Cerebellum (tissue), 4 donors: ENCODE measurements at places on chromosomes 6 and 20.

- peak; percentile 58 for DNase-seq
These were observed 56.8 kb downstream of the KCNS1 start for GRCh38 chr20:45044084-45044573.

DNA sequence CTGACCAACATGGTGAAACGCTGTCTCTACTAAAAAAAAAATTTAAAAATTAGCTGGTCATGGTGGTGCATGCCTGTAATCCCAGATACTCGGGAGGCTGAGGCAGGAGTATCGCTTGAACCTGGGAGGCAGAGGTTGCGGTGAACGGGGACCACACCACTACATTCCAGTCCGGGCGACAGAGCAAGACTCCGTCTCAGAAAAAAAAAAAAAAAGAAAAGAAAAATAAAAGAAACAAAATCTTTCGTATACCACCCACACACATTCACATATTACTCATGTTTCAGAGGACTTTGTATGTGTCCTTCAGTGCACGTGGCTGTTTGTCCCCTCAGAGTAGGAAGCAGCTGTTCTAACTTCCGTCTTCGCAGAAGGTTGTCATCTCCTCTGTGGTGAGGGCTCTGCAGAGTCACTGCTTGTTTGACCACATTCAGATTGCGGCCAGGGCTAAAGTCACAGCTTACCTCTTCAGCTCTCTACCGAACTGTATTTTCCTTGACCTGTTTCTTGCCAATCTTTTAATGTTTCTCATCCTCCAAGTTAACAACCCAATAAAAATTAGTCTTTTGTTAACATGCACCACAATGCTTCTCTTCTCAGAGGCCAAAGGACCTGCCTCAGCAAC is 36.6 kb upstream of the HIVEP1 start:
- DNase-seq: no peak

DNA sequence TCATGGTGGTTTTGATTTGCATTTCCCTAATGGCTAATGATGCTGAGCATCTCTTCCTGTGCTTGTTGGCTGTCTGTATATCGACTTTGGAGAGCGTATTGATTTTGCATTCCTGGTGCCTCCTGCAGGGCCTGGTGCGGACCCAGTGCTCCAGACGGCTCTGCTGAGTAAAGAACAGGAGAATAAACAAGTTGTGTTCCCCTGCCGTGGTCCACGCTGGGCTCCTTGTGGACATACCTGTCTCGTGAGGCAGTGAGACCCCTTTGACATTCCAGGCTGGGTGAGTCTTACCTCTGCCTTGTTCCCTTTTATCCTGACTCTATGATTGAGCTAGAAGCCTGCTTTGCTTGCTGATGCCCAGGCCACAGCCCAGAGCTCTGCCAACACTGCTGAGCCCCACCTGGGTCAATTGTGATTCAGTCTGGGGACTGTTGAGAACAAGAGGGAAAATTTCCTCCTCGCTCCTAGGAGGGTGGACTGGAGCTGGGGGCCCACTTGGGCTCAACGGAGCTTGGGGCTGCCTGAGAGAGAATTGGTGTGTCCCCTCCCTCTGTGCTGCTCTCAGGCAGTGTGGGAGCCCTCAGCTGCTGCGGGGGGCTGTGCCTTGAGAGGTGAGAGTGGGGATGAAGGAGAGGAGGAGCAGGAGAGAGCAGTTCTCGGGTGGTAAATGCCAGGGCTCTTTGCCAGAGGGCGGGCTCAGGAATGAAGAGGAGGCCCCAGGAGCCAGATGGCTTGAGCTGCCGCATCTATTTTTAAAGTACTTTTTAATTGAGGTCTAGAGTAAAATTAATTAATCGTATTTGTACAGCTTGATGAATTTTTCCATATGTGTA is 43.7 kb upstream of the PMEPA1 start:
- DNase-seq: no peak

- no peak for DNase-seq
These were observed 219.3 kb downstream of the DHX35 start for GRCh38 chr20:39181490-39181889.

- no peak for DNase-seq
These were observed 13.0 kb downstream of the TMEM181 start for GRCh38 chr6:158572653-158573541.

- DNase-seq: no peak
These were observed 415.1 kb upstream of the MARCKS start for GRCh38 chr6:113442040-113442439.
